ENCODE measurements at places on chromosomes 5 and 9. TPM values are rescaled to one million over a fixed set of nuclear protein-coding genes. Genes with fewer than 3 reads are reported as not detected.

The GDA gene
- not detected for total RNA-seq

- DNase-seq: no peak
Observed at GRCh38 chr9:6944093-6944551, 186.3 kb downstream of the KDM4C start.

DNA sequence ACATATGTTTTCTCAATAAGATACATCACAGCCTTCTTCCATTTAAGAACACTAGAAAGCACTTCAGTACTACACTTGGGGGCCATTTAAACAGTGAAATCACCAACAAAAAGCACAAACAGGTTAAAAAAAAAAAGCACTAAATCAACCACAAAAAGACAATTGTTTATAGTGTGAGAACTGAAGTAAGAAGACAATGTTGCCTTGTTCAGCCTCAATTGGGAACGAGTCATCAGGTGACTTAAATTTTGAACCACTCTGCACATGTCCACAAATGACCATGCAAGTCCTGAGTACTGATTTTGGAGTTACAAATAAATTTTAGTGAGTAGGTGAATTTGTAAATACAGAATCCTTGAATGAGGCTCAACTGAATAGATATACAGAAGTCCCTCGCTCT lies 37.2 kb upstream of the HNRNPA0 start:
- DNase-seq: no peak

DNA sequence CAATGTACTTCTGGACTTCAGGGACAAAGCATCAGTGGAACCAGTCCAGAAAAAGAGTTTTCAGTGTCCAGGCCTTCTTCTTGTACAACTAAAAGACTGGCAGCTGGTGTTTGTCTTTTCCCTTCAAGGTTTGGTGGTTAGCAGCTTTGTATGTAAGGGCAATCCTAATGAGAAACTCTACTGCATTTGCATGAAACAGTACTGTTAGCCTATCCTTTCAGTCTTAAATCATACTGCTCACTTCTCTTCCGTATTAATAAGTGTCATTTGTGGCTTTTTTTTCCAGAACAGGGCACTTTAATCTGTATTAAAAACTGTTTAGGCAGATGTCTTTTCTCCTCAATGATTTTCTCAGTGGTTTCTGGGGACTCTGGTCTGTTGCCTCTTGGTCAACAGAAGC lies 48.9 kb downstream of the FAM174A start:
- no peak for DNase-seq

DNA sequence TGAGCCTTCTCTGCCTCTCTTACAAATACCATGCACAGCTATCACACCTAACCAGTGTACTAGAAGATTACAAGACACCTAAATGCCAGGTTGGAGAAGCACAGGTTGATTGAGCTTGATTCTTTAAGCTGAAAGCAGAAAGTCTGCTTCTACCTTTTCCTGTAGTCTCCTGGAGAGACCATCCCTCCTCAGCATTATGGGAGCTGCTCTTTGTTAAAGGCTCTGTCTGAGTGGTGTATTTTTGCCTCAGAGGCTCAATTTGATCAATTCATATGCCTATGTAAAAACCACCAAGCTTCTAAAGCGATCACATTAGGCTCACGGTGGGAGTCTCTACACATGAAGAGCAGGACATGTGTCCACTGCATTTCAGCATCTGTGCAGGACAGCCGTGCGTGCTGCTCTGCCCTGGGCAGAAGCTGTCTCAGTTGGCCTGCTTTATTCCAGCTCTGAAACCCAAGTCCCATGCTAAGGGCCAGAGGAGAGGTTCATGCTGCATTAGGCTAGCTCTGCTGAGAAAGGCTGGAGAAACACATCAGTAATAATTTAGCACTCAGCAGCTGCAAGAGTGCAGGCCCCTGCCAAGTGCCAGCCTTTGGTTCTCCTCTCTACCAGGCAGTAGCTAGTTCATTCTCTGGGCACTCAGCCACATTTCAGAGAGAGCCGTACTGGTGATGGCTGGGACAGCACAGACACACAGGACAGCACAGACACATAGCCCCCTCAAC lies 41.7 kb downstream of the TMEM167A start:
- DNase-seq: no peak

DNA sequence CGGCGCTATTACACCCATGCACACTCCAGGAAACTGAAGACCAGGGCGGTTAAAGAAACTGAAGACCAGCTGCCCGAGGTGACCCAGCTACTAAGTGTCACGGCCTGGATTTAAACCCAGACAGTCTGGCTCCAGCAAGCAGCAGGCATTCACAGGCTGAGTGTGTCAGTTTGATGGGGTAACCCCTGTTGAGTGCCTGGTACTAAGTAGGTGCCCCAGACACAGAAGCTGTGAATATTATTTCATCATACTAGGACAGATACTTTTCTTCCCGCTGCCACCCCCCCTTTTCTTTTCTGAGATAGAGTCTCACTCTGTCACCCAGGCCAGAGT lies 7.3 kb downstream of the ENG start:
- DNase-seq: no peak

The FYB1 gene
- 161 TPM for total RNA-seq

GRCh38 chr9:19199012-19199411 lies 31.5 kb upstream of the DENND4C start:
- DNase-seq: no peak

The DAB2IP gene
- total RNA-seq: 0.18 TPM

DNA sequence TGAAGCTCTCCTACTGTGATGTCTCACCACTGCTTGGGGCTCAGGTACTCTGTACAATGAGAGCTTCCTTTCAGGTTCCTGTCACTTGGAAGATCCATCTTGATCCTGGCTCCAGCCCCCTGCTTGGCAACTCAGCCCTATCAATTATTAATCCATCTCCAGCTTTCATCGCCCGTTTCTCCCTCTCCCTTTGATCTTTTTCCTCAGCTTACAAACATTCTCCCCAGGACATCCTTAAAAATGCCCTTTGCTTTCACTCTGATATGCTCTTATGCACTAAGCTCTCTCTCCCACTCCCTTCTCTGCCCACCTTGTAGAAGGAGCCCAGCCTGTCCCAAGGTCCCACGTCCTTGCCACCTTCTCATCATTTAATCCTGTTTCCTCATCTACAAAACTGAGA lies 109.0 kb downstream of the FRMD3 start:
- DNase-seq: no peak

DNA sequence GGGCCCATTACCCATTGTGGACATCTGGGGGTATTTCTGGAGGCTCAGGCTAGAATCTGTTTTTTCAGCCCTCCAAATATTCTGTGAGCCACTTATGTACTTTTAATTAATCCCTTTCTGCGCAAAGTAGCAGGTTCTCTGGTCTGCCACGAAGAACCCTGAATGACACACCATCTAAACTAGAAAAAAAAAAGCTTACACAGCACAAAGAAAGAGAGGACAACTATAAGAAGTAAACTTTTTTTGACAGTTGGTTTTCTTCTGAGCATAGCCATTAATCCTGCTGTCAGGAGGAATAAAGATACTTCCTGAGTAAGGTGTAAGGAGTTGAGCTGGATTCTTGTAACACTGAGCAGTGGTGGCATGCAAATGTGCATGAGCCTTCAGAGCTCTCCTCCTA lies 327.5 kb downstream of the TMEM232 start:
- no peak for DNase-seq

DNA sequence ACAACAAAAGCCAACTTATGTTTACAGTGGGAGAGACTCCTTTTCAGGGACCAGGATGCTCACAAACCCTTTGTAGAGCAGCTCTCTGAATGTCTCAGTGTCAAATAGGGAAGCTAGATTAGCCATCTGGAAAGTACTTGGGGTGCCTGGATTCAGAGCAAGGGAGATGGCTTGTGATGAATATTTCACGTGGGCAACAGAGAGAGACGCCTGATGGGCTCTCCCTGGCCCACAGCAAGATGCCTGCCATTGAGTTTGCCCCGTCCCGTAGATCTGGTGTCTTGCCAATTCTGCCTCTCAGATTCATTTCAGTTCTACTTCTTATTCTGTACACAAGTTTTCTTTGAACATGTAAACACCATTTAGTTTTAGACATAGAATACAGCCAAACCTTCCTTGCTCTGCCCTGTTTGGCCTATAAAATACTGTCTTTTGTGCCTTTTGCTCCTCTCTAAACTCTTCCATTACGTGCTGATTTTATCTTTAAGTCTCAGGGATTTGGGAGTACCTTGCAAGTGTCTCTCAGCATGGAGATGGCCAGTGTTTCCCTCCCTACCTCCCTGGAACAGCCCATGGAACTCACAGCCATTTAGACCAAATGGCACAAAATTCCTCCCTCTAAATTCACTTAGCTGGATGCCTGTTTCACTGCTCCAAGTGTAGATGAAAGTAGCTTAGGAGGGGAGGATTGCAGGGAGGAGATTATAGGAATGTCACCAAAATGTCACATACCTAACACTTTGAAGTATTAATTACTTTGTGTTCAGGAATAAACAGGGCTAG lies 234.3 kb downstream of the SAXO1 start:
- no peak for DNase-seq

DNA sequence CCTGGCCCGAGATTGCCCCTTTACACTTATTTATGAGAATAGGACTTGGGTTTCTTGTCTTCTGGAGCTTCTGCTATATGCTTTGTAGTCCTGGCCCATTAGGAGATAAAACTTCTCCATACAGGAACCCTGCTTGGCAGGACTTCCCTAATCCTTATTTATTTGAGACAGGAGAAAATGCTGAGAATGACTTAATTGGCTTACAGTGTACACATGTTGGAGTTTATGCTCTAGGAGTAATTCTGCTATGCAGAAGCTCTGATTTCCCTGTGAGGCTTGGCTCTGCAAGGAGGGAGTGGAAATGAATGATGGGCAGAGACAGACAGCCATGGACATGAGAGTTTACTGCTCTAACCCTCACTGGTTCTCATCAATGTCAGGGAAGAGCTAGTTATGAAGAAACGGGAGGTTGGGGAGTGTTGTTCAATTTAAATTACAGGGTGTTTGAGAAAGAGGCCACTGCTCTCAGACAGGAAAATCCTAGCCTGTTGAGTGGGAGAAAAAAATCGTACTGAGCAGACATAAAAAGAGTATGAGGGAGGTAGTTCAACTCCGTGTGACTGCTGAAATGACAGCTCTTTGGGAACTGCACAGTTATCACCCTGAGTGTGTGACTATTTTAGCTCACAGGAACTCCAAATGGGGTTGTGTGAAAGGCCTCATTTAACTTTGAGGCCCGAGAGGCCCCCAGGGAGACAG lies 37.5 kb downstream of the ACTBL2 start:
- no peak for DNase-seq

DNA sequence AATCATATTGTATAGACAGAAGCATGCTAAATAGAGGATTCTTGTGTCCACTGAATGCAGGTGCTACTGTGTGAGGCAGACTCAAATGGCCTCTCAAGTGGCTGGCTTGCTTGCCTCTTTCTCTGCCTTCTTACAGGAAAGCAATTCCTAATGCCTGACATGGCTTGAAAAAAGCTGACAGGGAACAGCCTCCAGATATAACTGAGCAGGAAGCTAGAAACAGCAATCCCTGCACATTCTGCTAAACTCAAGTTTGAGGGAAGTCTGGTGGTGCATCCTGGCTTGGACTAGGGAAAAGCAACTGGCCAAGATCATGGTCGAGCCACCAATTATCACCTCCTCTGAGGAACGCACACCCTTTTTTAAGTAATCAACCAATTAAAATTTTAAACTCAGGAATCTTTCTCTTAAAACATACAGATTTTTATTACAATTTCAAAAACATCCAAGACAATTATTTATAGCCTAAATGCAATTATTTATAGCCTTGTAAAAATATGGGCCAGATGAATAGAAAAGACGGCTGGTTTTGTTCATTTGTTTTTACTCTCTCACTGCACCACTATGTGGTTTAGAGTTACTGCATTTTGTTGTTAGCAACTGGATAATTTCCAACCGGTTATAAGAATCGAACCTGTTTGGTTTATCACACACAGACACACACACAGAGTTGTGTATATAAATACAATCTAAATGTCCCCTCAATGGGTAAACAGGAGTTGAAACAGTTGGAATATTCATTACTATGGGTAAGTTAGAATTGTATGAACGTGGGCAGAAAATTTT lies 290.9 kb upstream of the ANKRD55 start:
- DNase-seq: no peak

- no peak for DNase-seq
Observed at GRCh38 chr5:113273948-113274347, 160.8 kb downstream of the TSSK1B start.

The IL6ST gene
- 47.8 TPM for total RNA-seq

GRCh38 chr5:143663872-143664271 lies 148.1 kb upstream of the HMHB1 start:
- no peak for DNase-seq

DNA sequence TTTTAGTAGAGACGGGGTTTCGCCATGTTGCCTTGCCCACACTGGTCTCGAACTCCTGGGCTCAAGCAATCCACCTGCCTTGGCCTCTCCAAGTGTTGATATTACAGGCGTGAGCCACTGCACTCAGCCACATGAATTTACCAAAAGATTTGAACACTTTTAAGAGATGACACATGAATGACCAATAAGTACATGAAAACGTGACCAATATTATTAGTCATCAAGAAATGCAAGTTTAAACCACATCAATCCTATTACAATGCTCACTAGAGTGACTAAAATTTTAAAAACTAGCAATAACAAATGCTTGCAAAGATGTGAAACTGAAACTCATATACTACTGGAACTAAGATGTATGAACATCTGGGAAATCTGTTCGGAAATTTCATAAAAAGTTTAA lies 54.3 kb downstream of the NR6A1 start:
- DNase-seq: no peak

GRCh38 chr5:65338606-65339151 lies 143.0 kb downstream of the ADAMTS6 start:
- no peak for DNase-seq

DNA sequence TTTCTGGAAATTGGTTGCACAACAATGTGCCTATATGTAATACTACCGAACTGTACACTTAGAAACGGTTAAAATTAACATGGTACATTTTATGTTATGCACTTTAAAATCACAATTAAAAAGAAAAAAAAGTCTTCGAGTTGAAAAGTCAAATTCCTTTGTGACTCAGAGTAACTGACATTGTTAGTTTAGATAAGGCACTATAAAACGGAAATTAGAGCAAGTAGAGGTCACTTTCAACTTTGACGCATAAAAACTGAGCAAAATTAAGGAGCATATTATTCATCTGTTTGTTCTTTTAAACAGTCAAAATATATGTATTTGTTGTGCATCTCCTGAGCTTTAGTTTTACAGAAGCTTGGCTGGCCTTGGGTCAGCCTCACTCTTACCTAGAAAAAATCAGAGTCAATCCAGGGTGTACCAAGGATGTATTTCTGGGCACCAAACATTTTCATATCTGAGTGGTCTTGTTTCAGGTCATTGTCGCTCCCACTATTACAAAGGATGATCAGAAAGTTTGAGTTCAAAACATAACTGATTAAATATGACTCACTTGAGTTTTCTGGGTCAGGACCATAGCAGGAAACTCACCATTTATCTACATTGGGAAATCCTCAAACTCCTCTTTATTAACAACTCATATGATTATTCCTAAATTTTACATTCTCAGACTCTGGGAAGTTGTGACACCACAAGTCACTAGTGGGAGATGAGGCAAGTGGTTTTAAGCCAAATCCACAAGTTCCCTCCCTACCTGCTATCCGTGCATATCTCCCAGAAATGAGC lies 160.6 kb downstream of the CCDC192 start:
- DNase-seq: no peak

The PAEP gene
- total RNA-seq: not detected
